Cardiac fibroblast (primary cell): ENCODE measurements at places on chromosomes 12 and 14.

DNA sequence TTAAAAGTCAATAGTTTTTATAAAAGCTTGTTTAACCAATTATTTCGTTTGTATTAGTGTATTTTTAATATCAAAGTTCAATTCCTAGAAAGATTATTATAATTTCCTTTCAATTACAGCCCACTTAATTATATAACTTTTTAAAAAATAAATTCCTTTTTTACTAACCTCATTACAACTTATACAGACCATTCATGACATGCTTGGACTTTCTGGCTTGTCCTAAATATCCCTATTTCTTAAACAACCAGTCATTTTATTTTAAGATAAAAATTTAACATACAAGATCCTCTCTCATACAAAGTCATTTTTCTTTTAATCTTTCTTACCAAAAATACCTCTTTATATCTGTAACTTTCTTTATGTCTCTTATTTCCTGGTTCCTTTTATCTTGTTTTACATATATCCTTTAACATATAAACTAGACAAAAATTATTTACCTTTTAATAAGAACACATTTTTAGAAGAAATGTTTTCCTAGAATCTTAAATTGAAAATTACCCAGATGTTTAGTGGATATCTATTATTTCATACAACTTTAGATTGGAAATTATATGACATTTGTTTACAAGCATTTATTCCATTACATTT lies 10.4 kb upstream of the TMEM263 start:
- no peak for DNase-seq

DNA sequence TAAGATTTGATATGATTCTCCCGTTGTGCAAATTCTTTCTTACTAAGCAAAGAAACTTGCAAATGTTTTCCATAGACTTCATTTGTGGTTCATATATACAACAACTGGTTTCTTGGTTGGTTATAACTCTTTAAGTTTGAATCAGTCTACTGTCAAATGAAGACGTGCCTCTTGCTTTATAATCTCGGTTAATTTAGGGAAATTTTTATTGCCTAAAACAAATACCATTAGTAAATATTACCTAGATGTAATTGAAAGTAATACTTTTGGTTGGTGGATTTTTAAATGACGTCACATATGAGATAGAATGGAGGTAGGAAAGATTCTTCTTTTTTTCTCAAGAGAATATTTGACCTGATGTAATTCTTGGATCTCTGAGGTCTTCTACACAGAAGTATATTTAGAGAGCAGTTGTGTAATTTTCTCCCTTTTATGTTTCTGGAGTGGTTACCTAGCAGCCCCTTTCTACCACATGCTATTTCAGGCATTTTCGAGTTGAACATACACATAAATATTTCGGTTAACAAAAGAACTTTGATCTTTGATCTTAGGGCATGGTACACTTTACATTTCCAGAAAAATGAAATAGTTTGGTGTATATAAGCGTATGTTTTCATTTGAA lies 1.7 kb downstream of the ATF7IP start:
- DNase-seq: peak; percentile 60

DNA sequence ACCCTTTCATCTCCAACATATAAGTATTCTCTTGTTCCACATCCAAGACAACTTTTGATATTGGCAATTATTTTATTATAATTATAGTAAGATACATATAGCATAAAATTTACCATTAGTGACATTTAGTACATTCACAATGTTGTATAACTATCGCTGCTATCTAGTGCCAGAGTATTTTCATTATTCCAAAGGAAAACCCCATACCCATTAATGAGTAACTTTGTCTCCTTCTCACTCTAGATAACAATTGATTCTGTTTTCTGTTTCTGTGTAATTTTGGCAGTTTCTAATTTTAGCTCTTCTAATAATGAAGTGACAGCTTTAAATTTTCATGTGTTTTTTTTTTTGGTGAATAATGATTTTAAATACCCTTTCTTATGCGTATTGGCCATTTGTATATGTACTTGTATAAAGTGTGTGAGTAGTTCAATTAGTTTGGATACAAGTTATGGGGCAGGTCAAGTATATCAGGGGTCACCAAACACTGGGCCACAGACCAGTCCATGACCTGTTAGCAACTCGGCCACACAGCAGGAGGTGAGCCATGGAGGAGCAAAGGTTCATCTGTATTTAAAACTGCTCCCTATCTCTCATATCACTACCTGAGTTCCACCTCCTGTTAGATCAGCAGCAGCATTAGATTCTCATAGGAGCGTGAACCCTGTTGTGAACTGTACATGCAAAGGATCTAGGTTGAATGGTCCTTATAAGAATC lies 97.2 kb upstream of the SYT1 start:
- DNase-seq: no peak

DNA sequence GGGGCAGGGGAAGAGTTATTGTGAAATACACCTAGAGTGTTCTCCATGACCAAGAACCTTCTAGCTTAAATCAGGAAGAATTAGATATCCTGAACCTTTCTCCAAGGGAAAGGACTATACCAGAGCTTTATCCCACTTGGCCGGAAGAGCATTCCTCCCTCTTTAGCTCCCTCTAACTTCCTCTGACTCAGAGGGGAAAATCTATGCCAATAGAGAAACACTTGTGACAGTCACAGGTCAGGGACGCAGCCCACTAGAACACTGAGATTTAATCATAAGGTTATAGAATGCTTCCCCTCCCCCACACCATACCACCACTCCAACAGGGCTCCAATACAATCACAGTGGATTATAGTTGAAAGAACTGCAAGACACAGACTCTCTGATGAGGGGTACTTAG lies 55.4 kb upstream of the RFX4 start:
- DNase-seq: peak; percentile 52

DNA sequence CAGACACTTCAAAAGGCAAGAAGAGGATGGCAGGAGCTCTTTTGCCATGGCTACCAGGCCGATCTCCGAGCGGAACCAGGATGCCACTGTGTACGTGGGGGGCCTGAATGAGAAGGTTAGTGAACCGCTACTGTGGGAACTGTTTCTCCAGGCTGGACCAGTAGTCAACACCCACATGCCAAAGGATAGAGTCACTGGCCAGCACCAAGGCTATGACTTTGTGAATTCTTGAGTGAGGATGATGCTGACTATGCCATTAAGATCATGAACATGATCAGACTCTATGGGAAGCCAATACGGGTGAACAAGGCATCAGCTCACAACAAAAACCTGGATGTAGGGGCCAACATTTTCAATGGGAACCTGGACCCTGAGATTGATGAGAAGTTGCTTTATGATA lies 9.8 kb downstream of the GARIN2 start:
- DNase-seq: no peak
